Activated T-cell treated with anti-CD3 and anti-CD28 coated beads for 4 hours (primary cell): ENCODE measurements at places on chromosomes 3 and 15.
A peak's percentile ranks its signal among the peaks of the same experiment; 100 is the strongest.

- no peak for DNase-seq
Measured at GRCh38 chr3:195254454-195255175, 16.3 kb downstream of the XXYLT1 start.

GRCh38 chr3:66010739-66011655 lies 27.7 kb downstream of the MAGI1 start:
- no peak for DNase-seq

DNA sequence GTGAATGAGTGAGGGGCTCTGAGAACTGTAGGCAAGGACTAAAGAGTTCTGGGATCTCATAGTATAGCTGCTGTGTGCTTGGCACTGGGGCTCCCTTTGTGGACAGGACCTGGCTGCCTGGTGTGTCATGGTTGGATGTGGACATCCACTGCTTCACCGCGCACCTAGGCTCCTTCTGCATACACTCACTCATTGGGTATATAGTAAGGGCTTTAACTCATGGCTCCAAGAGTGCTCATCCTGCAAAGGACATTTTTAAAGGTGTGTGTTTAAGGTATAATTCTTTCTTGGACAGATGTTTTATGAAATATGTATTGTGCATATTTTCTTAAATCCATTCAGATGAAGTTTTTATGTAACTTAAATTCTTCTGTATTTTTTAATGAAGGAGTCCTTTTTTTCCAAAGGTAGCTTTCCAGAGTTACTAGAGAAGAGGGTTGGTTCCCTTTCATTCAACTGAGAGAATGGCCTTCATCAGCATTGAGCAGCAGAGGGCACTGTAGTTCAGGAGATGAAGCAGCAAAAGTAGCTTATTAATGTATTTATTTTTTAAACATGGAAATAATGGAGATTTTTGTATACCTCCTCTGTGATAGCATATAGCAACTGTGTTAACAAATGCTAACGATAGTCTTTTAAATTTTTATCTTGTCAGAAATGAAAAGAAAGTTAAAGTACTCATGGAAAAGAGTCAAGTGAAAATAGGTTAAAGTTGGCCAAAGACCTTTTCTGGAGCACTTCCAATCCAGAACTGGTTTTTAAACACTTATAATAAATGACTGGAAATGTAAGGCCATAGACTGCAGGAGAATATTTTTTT lies 25.2 kb downstream of the OXNAD1 start:
- DNase-seq, result peak; percentile 57

DNA sequence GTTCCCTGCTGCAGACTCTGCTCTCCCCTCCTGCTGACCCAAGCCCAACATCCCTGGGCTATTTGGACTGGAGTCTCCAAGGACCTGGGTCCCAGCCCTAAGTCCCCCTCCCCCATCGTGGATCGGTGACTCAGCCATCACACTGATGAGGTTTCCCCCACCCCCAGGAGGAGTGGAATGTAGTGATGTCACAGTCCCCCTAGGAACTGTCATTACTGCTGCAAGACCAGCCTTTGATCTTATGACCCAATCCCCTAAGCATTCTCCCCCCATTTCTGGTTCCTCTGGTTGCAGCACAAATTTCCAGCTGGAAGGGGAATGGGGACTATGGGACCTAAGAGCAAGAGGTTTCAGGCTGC lies 63.4 kb upstream of the CSPG4 start:
- no peak for DNase-seq

- DNase-seq, result no peak
Measured at GRCh38 chr3:186841620-186842019, 890 bp upstream of the ADIPOQ start.

- no peak for DNase-seq
Measured at GRCh38 chr3:99330281-99330680, 308.1 kb upstream of the COL8A1 start.

GRCh38 chr3:169678122-169678521 lies 14.6 kb upstream of the MECOM start:
- no peak for DNase-seq

DNA sequence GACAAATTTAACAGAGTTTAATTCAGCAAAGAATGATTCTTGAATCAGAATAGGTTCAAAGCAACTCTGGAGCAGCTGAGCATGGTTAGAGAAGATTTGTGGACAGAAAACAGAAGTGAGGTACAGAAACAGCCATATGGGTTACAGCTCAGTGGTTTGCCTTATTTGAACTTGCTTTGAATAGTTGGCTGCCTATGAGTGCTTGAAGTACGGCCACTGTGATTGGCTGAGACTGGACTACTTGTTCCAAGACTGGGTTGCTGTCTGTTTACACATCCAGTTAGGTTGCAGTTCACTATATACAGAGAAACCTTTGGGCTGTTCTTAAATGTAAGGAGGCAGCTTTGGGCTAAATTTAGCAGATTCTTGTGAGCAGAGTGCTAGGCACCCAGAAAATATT lies 79.4 kb upstream of the CADPS start:
- no peak for DNase-seq

DNA sequence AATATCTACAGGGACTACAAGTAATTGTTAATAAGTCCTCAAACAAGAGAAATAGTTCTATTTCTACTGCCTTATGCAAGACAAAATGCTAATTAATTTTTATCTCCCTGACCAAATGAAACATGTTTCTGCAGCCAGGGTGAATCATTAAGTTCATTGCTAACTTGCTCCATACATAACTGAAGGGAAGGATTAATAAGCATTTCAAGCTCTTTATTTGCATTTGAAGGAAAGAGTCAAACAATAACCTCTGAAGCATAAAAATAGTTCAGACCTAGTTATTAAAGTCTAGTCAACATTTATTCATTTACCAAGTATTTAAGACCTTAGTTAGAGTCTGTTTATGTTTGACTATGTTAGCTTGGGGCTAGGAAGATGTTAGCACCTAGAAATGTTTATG lies 120.0 kb downstream of the ATP1B3 start:
- DNase-seq, result no peak

- no peak for DNase-seq
Measured at GRCh38 chr15:70193734-70194133, 96.0 kb upstream of the TLE3 start.

GRCh38 chr3:139679220-139679775 lies 1.5 kb upstream of the NMNAT3 start:
- no peak for DNase-seq

- no peak for DNase-seq
Measured at GRCh38 chr3:192818126-192818525, 90.8 kb upstream of the FGF12 start.

DNA sequence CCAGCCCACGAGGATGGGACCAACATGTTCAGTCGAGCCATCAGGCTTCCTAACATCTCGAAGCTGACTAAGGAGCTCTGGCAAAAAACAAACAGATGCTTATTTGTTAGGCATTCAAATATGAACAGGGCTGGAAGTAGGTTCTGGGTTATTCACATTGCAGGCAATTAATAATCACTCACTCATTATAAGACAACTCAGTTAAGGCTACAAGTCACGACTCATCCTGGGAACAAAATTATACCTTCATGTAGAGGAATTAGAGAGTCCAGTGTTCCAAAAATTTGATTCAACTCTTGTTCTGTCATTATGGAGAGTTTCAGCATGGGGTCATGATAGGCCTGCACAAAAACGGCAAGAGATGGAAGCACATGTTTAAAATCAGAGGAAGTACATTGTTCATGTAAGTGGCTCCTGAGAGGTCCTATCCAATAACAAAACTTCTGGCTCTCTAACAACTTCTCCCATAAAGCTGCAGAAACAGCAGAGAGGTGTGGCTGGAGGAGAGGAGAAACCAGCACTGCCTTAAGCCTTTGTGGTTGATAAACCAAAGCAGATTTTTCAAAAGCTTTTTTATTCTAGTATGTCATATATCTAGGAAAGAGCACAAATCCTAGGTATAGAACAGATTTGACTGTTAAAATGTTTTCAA lies 50.6 kb downstream of the ARHGEF3 start:
- no peak for DNase-seq

GRCh38 chr3:21847005-21847404 lies 96.0 kb upstream of the ZNF385D start:
- DNase-seq, result no peak

GRCh38 chr3:76753599-76753998 lies 286.3 kb upstream of the ROBO2 start:
- no peak for DNase-seq

- no peak for DNase-seq
Measured at GRCh38 chr3:29577250-29577649, 296.4 kb downstream of the RBMS3 start.

DNA sequence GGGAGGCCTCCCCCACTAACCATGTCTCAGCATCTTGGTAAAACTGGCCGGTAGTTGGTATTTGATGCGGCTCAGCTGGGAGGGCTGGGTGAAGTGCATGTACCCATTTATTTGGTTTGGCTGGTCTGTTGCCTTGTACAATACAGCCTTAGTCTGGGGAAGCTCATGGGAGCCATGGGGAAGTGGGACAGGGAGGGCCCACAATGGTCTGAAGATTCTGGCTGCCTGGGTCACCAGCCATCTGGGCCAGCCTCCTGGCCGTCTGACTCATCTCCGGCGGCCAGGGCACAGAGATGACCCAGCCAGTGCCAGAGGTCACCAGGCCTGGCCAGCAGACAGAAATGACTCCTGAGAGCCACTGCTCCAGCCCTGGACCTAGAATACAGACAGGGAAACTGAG lies 51.6 kb upstream of the SMAD6 start:
- DNase-seq, result no peak

DNA sequence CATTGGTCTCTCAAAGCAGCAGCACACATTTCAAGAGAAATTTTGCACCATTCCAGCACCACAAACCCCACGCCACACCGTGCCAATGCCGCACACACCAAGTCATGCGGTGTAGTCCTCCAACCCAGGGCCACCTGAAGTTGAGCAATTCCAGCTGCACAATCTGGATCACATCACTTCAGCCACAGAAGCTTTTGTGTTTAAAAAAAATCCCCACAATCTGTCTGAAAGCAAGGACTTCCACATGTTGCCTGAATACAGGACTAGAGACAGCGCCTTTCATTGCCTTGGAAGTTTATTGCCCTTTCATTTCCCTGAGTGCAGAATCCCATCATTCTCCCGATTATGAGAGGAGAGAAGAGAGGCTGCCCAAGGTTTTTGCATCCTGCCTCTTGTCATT lies 175.6 kb upstream of the BCL6 start:
- DNase-seq, result no peak

DNA sequence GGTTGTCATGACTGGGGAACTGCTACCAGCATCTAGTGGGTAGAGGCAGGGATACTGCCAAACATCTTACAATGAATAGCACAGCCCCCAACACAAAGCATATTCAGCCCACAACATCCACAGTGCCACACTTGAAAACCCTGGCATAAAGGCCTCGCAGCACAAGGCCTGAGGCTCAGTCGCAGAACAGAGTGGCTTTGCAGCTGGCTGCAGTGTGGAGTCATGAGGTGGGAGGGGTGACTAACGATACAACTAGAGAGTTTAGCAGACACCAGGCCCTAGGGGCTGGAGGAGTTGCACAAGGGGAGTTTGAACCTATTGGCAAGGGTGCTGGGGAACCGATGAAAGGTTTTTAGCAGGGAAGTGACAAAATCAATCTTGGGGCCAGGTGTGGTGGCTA lies 32.1 kb downstream of the GRK7 start:
- DNase-seq, result no peak

- no peak for DNase-seq
Measured at GRCh38 chr15:57746786-57747185, 40.3 kb downstream of the POLR2M start.

DNA sequence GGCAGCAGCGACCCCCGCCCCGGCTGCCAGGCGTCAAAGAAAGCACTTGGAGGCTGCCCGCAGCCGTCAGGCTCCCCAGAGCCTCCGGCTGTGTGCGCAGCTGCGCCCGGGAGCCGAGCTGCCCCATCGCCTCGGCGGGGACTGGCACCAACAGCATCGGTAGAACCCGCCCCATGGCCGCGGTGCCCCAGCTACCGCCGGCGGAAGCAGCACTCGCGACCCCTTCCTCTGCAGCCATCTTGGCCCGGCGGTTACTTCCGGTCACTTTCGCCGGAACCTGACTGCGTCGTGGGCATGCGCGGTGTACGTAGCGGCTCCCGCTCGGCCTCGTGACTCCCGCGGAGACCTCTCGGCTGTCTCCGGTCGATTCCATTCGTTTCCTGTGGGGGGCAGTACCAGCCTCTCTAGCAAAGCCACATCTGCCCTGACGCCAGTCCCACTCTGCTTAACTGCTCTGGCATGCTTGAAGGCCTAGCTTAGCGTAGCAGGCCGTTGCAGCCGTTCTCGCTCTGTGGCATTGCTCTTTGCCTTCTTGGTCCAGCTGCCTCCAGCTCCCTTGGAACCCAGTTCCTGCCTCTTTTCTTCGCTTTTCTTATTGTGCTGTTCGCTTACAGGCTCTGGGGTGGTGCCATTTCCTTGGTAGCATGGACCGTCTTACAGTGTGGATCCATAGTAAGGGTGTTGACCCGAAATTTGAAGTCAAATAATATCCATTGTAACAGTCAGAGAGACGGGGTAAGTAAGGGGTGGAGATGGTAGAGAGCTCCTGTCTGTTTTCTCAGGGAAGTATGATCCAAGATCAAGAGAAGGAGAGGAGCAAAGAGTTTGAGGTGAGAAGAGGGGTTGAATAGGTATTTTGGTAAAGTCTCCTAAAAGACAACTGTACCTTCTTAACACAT lies at the start of gene SPG11:
TSS of gene SPG11 (minus strand) at position 253 of the 899 bp plus-strand sequence. CDS start at position 238, 15 bp downstream.
- peak; percentile 95 for DNase-seq

GRCh38 chr3:30004481-30004880 lies 601.9 kb upstream of the TGFBR2 start:
- no peak for DNase-seq

DNA sequence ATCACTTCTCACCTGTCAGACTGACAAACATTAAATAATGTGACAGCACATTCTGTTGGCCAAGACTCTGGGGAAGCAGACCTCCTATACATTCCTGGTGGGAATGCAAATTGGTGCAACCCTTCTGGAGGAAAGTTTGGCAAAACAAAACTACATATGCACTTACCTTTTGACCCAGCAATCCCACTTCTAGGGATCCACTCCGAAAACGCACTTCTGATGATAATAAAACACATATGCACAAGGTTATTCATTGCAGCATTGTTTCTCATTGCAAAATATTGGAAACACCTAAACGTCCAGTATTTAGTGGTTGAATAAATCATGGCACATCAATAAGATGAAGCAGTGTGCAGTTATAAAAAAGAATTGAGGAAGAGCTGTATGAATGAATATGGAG lies 145.5 kb upstream of the ABHD17C start:
- no peak for DNase-seq

- DNase-seq, result no peak
Measured at GRCh38 chr15:76517910-76518309, 181.3 kb downstream of the ISL2 start.

- DNase-seq, result no peak
Measured at GRCh38 chr15:52680041-52680391, 828 bp upstream of the ATOSA start.

DNA sequence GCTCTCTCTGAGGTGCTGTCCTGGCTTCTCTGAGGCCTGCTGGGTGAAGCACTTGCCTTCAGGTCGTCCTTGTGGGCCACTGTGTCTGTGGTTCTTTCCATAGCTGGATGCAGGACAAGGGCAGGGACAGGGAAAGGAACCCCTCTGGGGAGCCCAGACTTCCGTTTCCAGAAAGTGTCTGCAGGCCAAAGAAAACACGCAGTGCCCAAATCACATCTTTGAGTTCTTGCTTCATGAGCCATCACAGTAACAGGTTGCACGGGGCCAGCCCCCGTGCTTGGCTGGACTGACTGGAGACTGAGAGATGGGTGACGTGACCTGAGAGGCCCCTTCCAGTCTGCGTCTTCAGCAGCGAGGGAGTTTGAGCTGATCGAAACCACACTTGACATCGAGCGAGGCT lies 115.8 kb downstream of the GABRG3 start:
- DNase-seq, result no peak

GRCh38 chr3:143201045-143201444 lies 81.5 kb downstream of the CHST2 start:
- no peak for DNase-seq

GRCh38 chr15:54660356-54660755 lies 536.4 kb downstream of the RSL24D1 start:
- no peak for DNase-seq
